Activated CD4-positive, CD25-positive, alpha-beta regulatory T cell treated with anti-CD3 and anti-CD28 coated beads, Interleukin-2, amount 50 U/mL, for 24 hours (primary cell): ENCODE measurements at places on chromosomes 2 and 18.

DNA sequence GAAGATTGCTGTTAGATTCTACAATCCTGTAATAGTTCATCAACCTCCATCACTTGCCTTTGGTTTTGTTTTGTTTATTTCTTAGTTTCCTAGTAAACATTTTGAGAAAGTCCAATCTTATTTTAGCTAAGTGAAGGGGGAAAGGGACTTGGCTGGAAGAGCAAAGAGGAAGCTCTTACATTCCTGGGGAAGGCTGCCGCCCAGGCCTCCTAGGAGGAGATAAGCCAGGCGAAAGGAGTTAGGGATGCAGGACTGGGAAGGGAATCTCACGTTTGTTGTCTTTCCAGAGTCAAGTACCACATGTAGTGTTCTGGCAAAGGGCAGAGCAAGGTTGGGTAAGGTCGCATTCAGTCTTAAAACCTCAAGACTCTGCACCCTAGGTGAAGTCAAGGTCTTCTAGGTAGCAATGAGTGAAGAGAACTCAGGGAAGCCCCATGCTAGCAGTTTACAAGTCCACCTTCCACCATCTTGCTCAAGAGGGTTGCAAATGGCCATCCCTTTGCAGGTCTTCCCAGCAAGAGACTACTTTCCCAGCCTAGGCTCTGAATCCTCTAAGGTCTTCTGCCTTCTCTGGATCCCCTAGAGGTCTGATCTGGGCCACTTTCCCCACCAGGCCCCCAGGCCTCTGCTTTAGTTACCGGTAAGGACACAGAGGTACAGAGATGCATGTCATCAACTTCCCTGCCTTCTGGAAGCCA is 320.7 kb downstream of the CYP26B1 start:
- no peak for ATAC-seq

DNA sequence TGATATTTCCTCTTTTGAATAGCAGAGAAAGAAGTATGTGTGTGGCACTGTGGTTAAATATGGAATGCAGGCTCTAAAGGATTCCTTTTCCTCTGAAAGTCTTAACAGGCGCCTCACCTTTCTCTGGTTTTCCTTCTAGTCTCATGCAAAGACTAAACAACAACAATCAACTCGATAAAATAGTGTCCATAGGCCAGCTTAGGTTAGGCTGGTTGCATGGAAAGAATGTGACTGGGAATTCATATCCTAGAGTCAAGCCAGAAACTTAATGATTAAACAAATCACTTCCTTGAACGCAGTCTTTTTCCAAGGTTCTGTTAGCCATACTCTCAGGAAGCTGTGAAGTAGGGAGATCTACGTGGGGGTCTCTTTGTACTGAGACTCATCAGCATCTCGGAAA is 800.8 kb upstream of the ID2 start:
- ATAC-seq: no peak

GRCh38 chr2:71821856-71822255 is 325.8 kb downstream of the CYP26B1 start:
- ATAC-seq: no peak

GRCh38 chr18:9825571-9826073 is 60.2 kb upstream of the TXNDC2 start:
- no peak for ATAC-seq

- no peak for ATAC-seq
Measured at GRCh38 chr2:163662141-163662780, 73.5 kb downstream of the FIGN start.

DNA sequence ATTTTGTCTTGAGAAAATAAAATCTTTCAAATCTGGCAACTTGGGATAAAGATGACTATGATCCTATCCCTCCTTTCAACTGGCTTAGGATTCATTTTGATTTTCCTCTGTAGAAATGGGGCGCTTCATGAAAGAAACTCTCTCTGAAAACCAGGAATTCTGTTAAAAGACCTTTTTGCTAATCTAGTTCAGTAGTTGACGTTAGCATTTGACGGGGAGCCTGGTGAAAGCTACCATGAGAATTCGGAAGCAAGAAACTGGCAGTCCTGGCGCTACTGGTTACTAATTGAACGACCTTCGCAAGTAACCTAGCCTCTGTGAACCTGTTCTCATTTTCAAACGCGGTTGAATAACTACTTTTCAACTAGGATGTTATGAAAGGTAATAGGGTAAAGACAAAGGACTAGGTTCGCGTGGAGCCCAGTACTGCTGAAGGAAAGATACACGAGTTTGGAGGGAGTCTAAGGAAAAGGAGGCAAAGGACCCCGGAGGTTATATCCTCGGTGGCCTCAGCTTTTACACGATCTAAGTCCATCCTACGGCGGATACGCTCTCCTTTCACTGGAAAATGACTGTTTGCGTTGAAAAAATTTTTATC is 604 bp upstream of the STK11IP start:
- ATAC-seq: no peak

DNA sequence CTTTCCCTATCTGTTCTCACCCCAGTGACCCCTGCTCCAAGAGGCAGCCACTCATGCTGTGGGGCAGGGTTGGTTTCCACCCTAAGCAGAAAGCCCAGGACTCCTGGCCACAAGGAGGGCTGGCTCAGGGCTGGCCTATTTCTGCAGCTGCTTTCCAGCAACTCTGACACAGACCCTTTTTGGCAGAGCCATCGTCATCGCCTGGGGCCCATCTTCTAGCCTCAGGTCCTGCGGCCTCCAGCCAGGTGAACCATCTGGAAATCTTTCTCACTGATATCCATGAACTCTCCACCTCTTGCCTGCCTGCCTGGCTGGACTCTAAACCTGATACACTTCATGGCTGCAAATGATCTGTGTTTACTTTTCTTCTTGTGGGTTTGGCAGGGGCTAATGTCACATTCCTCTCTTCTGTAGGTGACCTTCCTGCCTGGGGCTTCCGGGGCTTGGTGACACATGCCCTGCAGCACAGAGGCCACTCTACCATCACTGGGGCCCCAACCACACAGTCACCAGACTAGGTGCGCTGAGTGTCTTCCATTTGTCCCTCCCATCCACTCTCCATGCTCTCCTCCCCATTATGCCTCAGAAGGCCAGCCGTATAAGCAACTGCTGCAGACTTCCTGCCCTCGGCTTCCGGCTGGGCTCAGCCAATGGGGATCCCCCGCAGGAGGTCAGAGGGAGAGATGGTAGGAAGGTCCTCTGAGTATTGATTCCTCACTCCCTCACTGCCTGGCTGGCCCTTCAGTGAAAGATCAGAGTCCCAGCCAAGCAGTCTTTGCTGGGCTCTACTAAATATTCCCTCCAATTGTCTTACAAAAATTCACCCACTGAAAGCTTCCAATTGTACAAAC is 9.7 kb upstream of the COPS8 start:
- no peak for ATAC-seq

- peak; percentile 34 for ATAC-seq
Measured at GRCh38 chr2:241217320-241218031, 29.0 kb downstream of the ANO7 start.

- ATAC-seq: no peak
Measured at GRCh38 chr2:137975280-137976271, 11.3 kb downstream of the HNMT start.

- no peak for ATAC-seq
Measured at GRCh38 chr18:9090578-9090977, 11.9 kb upstream of the NDUFV2 start.

DNA sequence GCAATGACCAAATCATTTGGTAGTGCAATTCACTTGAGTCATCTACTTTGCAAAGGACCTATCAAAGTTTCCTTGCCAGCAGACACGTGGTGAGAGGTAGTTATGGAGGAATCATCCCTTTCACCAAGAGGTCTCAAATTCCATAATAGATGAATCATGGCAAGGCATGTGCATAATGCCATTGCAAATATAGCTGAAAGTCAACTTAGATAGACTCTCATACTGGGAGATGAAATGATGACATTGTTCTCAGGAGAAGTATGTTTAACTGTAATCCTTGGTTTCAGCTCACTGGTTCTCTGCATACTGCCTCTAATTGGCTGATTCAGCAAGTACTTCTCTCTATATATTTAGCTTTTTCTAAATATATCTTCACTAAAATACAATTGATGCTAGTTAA is 57.2 kb downstream of the CALCRL start:
- ATAC-seq: no peak

DNA sequence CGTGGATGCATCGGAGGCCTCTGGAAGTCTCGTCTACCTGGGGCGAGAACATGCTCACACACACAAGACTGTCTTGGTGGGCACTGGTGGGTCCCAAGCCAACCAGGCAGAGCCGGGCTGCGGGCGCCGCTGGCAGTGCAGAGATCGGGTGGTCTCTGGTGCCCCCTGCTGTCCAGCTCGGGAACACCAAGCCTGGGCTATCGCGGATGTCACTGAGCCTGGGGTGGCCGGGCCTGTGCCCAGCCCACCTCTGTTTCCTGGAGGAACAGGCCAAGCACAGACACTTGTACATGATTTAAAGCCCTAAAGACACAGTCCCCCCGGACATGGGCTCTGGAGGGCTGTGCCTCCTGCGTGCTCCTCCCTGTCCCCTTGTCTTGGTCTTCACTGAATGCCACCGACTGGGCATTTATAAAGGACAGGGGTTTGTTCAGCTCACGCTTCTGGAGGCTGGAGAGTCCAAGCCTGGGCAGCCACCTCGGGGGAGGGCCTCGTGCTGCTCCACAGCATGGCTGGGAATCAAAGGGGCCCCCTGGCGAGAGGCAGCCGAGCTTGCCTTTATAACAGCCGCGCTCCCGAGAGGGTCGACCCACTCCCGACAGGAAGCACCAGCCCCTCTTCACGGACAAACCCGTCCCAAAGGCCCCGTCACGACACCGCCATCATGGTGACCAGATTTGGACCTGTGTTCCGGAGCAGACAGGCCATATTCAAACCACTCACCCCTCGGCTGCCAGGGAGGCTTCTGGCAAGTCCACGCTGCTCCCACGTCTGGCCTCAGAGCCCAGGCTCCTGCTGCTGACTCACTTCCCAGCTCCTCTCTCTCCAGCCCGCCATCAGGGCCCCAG is 3.6 kb upstream of the OTOS start:
- ATAC-seq: peak; percentile 92

- no peak for ATAC-seq
Measured at GRCh38 chr2:42826231-42826630, 33.8 kb upstream of the HAAO start.

DNA sequence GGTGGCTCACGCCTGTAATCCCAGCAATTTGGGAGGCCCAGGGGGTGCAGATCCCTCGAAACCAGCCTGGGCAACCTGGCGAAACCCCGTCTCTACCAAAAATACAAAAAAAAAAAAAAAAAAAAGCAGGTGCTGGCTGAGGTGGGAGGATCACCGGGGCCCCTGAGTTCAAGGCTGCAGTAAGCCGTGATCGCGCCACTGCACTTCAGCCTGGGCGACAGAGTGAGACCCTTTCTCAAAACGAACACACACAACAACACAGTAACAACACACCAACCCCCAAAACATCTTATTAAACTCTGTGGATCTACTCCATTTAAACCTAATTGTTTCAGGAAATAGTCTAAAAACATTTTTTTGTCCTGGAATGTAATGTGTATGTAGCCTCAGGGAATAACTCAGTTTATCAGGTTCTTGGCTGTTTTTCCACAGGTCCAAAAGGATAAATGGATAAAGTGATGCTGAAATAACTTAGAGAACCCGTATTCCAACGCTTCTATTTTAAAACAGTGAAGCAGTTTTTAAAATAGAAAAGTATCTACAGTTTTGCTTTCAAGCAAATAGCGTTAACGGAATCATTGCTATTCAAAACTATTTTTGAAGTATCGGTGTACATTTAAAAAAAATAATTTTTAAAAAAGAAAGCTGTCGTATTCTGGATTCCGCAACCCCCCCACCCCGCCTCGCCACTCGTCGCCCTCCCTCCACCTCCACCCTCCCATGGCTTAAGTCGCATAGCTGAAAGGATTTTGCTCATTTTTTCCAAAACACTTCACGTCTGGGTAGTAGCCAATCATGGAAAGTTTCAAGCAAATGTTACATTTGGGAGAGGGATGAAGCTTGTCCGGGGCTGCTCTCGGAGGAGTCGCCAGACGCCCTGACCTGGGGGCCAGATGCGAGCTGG is 895 bp upstream of the GLS start:
- peak; percentile 2 for ATAC-seq

DNA sequence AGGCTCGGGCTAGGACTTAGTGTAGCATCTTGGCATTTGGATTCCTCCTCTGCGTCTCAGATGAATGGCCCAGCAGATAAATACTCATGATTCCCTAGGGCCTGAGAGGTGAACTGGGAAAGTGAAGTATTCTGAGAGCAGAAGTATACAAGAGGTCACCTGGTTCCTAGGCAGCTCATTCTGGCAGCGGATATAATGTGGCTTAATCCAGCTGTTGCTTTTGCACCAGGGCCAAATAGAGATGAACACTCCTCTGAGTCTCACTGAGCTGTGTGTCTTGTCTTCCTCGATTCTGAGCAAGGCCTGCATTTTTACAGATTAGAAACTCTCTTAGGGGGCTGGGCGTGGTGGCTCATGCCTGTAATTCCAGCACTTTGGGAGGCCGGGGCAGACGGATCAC is 196.1 kb downstream of the SLC4A3 start:
- no peak for ATAC-seq

DNA sequence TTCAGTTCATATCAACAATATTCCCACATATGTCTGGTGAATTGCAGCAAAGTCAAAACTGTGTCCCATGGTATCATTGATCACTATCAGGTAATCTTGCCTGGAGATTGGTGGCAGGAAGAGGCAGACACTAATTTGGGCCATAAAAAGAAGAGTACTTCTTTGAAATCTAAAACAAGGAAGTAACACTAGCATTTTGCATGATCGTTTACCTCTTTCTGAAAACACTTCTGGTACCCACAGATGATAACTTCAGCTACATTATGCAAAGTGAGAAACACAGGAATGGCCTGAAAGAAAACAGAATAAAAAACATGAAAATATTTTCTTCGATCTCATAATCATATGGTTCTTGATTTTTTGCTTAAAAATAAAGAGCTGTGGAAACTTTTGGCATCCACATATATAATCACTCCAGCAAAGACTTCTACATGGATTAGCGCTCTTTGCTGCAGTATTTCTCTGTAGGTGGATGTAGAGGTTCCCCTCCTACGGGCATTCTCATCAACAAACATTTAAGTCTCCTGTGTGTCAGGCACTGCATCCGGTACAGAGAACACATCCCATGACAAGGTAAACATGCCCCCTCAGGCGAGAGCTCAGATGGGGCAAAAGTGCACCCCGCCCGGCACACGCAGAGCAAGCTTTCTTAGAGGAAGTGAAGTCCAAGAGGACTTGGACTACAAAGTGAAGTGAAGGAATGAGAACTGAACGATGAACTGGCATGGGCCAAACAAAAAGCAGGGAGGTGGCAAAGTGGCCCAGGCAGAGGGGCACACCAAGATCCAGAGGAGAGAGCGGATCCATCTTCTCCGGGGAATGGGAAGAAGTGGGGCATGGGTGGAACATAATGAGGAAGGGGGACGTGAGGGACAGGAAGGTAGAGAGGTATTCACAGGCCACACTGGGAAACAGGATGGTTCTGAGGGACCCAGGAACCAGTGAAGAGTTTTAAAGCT is 68.0 kb upstream of the RIOK3 start:
- no peak for ATAC-seq

DNA sequence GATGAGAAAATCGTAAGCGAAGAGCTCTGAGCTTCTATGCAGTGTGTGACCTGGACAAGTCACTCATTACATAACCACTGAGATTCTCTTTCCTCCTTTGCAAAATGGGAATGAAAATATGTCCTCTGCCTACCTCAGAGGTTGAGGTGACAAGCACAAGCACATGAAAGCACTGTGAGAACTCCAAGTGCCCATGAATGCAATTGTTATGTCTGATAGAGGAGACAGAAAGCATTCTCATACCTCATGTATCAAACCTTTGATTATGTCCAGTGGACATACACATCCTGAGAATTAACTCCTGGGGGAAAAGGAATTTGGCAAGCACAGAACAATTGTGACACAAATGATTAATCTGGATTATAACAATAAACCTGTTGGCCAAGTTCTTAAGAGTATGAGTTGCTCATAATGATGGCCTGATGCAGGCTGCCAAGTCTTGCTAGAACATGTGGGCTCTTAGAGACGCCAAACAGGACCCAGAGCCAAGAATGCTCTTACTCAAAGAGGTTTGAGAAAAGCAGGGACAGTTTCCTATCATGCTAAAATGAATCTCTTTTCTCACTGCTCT is 8.5 kb upstream of the RMDN2 start:
- no peak for ATAC-seq
